ENCODE measurements at places on chromosomes 5 and 9.

- no peaks in the 10 kb centered on the region for H3K27me3 ChIP-seq
- H3K4me1 ChIP-seq = no peaks in the 10 kb centered on the region
- no peak overlapping the region for H3K27ac ChIP-seq
- no peak overlapping the region for H3K4me3 ChIP-seq
- DNase-seq = no peak
These were observed 420.6 kb downstream of the CTNND2 start for GRCh38 chr5:11483630-11484029.

DNA sequence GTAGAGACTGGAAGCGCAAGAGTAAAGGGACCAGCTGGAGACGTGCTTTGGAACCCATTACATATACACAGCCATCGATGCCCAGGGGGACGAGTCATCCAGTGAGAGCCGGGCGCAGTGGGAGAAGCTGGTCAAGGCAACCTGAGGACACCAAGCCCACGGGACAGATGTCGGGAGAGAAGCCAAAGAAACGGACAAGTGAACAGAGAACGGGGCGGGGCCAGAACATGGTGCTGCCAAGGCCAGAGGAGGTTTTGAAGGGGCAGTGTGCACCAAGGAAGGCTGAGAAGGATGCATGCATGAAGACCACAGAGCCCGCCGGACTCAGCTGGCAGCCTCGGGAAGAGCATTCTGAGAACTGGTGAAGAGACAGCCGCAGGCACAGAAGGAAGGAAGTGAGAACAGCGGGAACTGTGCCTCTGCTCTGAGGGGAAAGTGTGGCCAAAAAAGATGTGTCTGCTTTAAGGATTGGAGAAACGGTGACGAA is 20.3 kb downstream of the CAMSAP1 start:
- H3K36me3 ChIP-seq = no peaks in the 10 kb centered on the region
- no peak for DNase-seq
- no peaks in the 10 kb centered on the region for H3K27me3 ChIP-seq
- no peak overlapping the region for H3K4me3 ChIP-seq

GRCh38 chr5:74355041-74355824 is 285.3 kb downstream of the ENC1 start:
- DNase-seq = no peak
- H3K4me3 ChIP-seq = no peak overlapping the region
- no peaks in the 10 kb centered on the region for H3K36me3 ChIP-seq
- no peak overlapping the region for H3K27ac ChIP-seq

DNA sequence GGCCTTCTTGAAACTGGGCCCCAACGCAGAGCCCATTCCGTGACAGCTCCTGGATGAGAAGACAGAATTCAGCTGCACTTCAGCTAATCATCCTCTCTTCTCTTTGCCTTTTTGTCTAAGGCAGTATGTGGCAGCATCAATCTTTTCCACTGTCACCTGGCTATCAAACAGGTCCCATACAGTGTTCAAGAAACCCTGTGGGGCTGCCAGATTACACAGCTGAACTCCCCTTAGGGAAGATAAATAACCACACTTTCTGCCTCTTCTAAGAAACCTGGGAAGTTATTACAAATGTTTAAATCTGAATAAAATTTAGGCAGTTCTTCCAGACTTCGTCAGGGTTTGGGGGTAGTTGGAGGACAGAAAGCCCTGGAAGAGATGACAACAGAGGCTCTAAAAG is 61.0 kb downstream of the SPEF2 start:
- no peaks in the 10 kb centered on the region for H3K36me3 ChIP-seq
- H3K27ac ChIP-seq = no peak overlapping the region
- no peaks in the 10 kb centered on the region for H3K27me3 ChIP-seq
- H3K4me1 ChIP-seq = no peaks in the 10 kb centered on the region
- H3K4me3 ChIP-seq = no peak overlapping the region

DNA sequence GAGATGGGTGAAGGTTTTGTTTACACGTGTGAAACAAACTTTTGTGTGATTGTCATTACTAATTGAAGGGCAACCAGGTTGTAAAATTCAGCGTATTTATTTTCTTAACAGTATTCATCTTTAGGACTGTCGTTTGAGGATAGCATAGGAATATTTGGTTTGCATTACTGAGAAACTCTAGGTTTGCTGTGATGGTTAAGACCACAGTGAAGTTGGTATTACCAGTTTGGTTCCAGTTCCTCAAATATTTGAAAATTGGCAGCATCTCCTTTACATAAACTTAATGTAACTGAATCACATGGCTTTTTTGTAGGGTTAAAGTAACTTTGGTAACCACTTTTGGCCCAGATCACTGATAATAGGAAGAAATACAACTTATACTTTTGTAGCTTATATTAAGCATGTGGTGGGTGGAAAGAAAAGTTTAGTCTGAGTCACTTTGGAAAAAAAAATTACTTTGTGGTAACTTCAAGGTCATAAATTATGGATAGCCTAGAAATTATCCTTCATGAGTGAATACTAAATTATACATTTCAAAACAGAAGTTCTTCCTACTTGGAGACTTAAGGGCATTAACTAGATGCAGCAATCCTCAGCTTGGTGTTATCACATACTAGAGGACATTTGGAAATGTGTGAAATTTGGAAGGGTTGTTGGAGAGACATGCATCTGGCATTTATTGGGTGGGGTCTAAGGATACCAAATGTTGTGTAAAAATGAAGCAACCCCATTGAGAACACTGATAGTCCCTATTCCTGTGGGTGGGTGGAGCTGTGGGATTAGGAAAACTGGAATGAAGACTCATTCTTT is 33.9 kb downstream of the G3BP1 start:
- H3K4me1 ChIP-seq = no peaks in the 10 kb centered on the region
- peaks cover 69% of the 10 kb centered on the region for H3K36me3 ChIP-seq
- H3K27ac ChIP-seq = no peak overlapping the region
- no peaks in the 10 kb centered on the region for H3K27me3 ChIP-seq
- DNase-seq = no peak
- no peak overlapping the region for H3K4me3 ChIP-seq

- H3K27ac ChIP-seq = no peak overlapping the region
- H3K36me3 ChIP-seq = no peaks in the 10 kb centered on the region
- no peak for DNase-seq
- no peak overlapping the region for H3K4me3 ChIP-seq
- H3K27me3 ChIP-seq = no peaks in the 10 kb centered on the region
- H3K4me1 ChIP-seq = no peaks in the 10 kb centered on the region
These were observed 32.4 kb downstream of the MUSK start for GRCh38 chr9:110700953-110701352.

DNA sequence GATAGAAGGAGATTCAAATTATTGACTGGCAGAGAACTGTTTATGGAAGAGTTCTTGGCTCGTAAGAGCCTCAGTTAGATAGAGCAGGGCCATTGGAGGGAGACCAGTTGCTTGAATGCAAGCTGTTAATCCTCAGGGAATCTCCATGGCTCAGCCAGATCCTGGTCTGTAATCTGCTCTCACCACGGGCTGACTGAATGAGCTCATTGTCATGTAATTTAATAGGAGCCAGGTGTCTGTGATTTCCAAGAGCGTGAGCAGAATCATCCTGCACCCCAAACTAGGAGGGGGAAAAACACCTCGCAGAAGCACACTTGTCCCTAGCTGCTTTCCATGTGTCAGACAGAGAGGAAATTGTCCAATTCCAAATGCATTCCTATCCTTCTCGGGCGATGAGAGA is 19.1 kb upstream of the KCNMB1 start:
- peaks cover 10% of the 10 kb centered on the region for H3K4me1 ChIP-seq
- no peaks in the 10 kb centered on the region for H3K36me3 ChIP-seq
- DNase-seq = no peak
- H3K27me3 ChIP-seq = no peaks in the 10 kb centered on the region

GRCh38 chr5:134506054-134507039 is 19.1 kb upstream of the JADE2 start:
- no peaks in the 10 kb centered on the region for H3K36me3 ChIP-seq
- H3K27ac ChIP-seq = peak overlapping the region; percentile 23
- DNase-seq = peak; percentile 67
- H3K4me1 ChIP-seq = peaks cover 22% of the 10 kb centered on the region
- H3K4me3 ChIP-seq = no peak overlapping the region

DNA sequence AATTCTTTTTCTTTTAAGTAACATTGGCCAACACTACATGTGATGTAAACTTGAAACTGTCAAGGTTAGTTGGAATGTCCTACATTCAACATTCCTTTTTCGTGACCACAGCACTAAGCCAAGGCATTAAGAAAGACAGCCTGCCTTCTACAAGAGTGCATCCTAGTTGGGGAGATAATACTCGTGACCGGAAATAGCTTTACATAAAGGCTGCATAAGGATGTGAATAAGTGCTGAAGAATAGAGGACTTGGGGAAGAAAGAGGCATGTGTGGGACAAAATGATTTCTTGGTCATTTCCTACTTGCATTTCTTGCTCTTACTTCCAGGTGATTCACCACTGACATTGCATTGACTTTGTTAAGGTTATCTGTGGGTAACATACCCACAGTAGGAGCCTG is 282.0 kb downstream of the DMRT2 start:
- H3K36me3 ChIP-seq = no peaks in the 10 kb centered on the region
- no peaks in the 10 kb centered on the region for H3K27me3 ChIP-seq
- H3K27ac ChIP-seq = no peak overlapping the region
- no peak overlapping the region for H3K4me3 ChIP-seq
- no peaks in the 10 kb centered on the region for H3K4me1 ChIP-seq

DNA sequence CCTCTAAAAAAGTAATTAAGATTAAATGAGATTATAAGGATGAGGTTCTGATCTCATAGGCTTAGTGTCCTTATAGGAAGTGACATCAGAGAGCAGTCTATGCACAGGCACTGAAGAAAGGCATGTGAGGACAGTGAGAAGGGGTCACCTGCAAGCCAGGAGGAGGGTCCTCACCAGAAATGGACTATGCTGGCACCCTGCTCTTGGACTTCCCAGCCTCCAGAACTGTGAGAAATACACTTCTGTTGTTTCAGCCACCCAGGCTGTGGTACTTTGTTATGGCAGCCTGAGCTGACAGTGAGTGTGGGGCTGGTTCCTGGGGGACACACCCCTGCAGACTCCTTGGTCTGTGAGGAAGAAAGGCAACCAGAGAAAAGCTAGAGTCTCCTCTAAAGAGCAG is 34.7 kb upstream of the IL6ST start:
- no peak overlapping the region for H3K4me3 ChIP-seq
- H3K27me3 ChIP-seq = no peaks in the 10 kb centered on the region
- H3K4me1 ChIP-seq = no peaks in the 10 kb centered on the region
- no peak overlapping the region for H3K27ac ChIP-seq
- DNase-seq = no peak

GRCh38 chr9:109771796-109772531 is 8.0 kb upstream of the PALM2AKAP2 start:
- no peak for DNase-seq
- H3K4me1 ChIP-seq = peaks cover 11% of the 10 kb centered on the region
- no peak overlapping the region for H3K27ac ChIP-seq
- no peaks in the 10 kb centered on the region for H3K27me3 ChIP-seq
- no peak overlapping the region for H3K4me3 ChIP-seq

DNA sequence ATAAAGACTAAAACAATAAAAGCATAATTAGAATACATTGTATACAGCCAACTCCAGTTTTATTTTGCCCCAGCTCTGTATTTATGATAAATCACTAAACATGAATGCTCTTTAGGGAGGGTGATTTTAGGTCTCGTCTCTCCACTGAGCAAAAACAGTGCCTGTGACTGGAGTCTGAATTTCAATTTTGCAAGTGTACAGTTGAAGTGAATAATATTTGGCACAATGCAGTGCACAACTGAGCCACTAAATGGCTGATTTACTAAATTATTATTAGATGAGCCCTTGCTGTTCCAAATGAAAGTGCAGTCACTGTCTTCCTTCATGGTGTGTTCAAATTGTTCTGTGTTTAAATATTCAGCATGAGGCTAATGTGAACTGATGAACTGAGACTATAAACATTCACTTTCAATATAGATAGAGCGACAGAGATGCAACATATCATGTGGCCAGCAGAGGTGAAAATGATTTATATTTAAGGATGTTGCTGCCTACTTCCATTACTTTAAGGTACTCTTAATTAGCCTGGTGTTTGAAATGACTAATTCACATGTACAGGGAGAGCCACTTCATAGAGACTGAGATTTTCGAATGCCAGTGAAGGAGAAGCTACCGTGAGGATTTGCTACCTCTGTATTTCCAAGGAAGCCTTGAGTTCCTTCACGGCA is 375.1 kb downstream of the EBF1 start:
- DNase-seq = no peak
- H3K4me3 ChIP-seq = no peak overlapping the region
- H3K27me3 ChIP-seq = no peaks in the 10 kb centered on the region
- peaks cover 5% of the 10 kb centered on the region for H3K4me1 ChIP-seq
- no peak overlapping the region for H3K27ac ChIP-seq

DNA sequence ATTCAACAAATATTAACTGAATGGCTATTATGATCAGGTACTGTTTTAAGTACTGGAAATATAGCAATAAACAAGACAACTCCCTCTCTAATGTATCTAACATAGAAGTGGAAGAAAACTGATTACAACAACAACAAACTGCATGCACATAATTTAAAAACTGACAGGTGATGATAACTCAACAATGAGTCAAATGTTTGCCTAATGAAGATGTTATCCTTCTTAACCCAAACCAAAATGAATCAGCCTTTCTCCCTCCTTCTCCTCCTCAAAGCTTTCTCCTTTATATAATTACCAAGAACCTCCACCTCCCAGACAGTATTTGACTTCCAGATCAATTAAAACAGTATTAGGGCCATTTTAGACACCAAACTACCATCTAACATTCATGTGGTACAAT is 49.3 kb downstream of the RICTOR start:
- DNase-seq = no peak
- H3K4me1 ChIP-seq = peaks cover 5% of the 10 kb centered on the region
- H3K27me3 ChIP-seq = no peaks in the 10 kb centered on the region
- H3K27ac ChIP-seq = no peak overlapping the region
- no peak overlapping the region for H3K4me3 ChIP-seq
- H3K36me3 ChIP-seq = no peaks in the 10 kb centered on the region
